Fibroblast of the aortic adventitia (primary cell): ENCODE measurements at places on chromosomes 1 and 21. TPM values are rescaled to one million over a fixed set of nuclear protein-coding genes. Genes with fewer than 3 reads are reported as not detected.

NPPA gene
- not detected in 2 replicates for total RNA-seq

RCSD1 gene
- 0.57 TPM in 1 of 2 replicates, not detected in the other for total RNA-seq

SAMD13 gene
- 1.4 and 3.1 TPM in 2 replicates for total RNA-seq

CLDN19 gene
- total RNA-seq, result not detected in 2 replicates

SPATA46 gene
- total RNA-seq, result not detected in 2 replicates

SPRR1A gene
- total RNA-seq, result not detected in 2 replicates

KRTAP7-1 gene
- not detected in 2 replicates for total RNA-seq

TMPRSS3 gene
- total RNA-seq, result not detected in 2 replicates

GOLT1A gene
- not detected in 2 replicates for total RNA-seq

PIGR gene
- not detected in 2 replicates for total RNA-seq

NECTIN4 gene
- not detected in 2 replicates for total RNA-seq

WDR47 gene
- total RNA-seq, result 22.1 and 26.0 TPM in 2 replicates

DDAH1 gene
- 57.8 and 88.9 TPM in 2 replicates for total RNA-seq

NFIA gene
- total RNA-seq, result 32.0 and 42.0 TPM in 2 replicates

PYHIN1 gene
- total RNA-seq, result 1.6 TPM in 1 of 2 replicates, not detected in the other

LMX1A gene
- not detected in 2 replicates for total RNA-seq

CATSPERE gene
- total RNA-seq, result 0.49 and 1.1 TPM in 2 replicates

LDLRAD1 gene
- total RNA-seq, result not detected in 2 replicates

CDC7 gene
- 3.8 and 15.5 TPM in 2 replicates for total RNA-seq

DRAXIN gene
- total RNA-seq, result 2.4 TPM in 1 of 2 replicates, not detected in the other

AUNIP gene
- total RNA-seq, result 4.8 TPM in 1 of 2 replicates, not detected in the other

KRTAP15-1 gene
- total RNA-seq, result not detected in 2 replicates

CCDC17 gene
- total RNA-seq, result 0.72 and 4.0 TPM in 2 replicates

FAM167B gene
- total RNA-seq, result 1.4 and 2.1 TPM in 2 replicates

TLR5 gene
- 0.36 TPM in 1 of 2 replicates, not detected in the other for total RNA-seq

TCEA3 gene
- total RNA-seq, result 22.8 and 44.9 TPM in 2 replicates

PIK3CD gene
- total RNA-seq, result 3.0 and 6.5 TPM in 2 replicates

ALX3 gene
- total RNA-seq, result 0.09 TPM in 1 of 2 replicates, not detected in the other

DYRK3 gene
- 19.7 and 27.7 TPM in 2 replicates for total RNA-seq

COL8A2 gene
- total RNA-seq, result 11.0 and 20.9 TPM in 2 replicates

RGS8 gene
- total RNA-seq, result 0.16 TPM in 1 of 2 replicates, not detected in the other

SPATA21 gene
- total RNA-seq, result not detected in 2 replicates

HSD3B2 gene
- not detected in 2 replicates for total RNA-seq
